ENCODE measurements at places on chromosomes 12 and 14. TPM values are rescaled to one million over a fixed set of nuclear protein-coding genes. Genes with fewer than 3 reads are reported as not detected.

The WSCD2 gene
- 0.86 TPM for polyA plus RNA-seq

The TAS2R42 gene
- not detected for polyA plus RNA-seq

The MSRB3 gene
- not detected for polyA plus RNA-seq

The TESPA1 gene
- polyA plus RNA-seq = 82.9 TPM

The RASSF8 gene
- polyA plus RNA-seq = not detected

The BEST3 gene
- polyA plus RNA-seq = not detected

The GLT8D2 gene
- not detected for polyA plus RNA-seq

DNA sequence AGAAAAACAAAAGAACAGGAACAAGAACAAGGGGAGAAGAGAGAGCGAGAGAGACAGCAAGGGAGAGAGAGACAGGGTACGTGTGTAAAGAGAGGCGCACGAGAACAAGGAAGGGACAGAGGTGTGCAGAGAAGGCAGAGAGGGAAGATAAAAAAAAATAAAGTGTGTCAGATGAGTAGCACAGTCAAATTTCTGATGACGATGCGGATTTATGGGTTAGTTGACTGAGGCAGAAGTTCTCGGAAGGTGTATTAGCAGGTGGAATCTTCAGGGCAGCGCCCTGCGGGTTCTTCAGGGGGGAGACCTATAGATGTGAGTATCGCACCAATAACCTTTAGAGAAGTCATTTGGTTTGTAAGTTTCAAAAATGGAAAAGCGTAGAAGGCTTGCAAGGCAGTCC lies 44.8 kb downstream of the PRKAB1 start:
- DNase-seq = no peak

DNA sequence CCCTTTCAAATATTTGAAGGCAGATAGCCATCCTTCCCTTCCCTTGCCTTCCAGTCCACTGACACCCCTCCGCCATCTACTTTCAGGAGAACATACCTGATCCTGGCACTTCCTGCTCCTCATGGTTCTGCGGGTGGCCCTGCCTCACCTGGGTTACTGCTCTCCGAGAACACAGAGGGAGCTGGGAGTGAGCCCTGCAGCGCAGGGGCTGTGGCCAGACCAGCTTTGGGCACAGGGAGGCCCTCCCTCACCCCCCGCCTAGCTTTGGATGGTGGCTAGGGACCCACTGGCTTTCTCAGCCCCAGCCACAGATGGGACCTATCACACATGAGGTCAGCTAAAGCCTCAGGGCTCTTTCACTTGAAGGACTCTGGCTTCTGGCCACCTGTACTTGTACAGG lies 12.4 kb downstream of the IQSEC3 start:
- no peak for DNase-seq

- no peak for DNase-seq
Observed at GRCh38 chr12:16594797-16595196, 11.2 kb downstream of the LMO3 start.

DNA sequence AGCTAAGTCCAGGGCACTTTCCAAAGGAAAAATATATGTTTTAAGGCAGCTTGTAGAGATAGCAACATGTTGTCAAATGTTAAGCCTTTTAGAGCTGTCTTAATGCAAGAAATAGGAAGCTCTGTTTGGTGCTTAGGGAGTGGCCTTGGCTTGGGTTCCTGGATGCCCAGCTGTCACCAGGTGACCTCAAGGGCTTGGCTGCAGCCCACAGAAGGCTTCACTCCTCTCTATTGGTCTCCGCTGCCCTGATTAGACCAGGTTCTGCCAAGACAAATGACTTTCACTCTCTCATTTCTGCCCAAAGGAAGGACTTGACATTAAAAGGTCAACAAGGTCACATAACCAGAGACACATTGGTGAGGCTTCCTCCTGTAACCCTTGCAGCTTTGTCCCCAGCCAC lies 76.8 kb downstream of the WSCD2 start:
- DNase-seq = no peak

- DNase-seq = no peak
Observed at GRCh38 chr12:79956896-79957295, 22.0 kb upstream of the PPP1R12A start.

GRCh38 chr14:39682582-39682981 lies 250.3 kb upstream of the FBXO33 start:
- no peak for DNase-seq

DNA sequence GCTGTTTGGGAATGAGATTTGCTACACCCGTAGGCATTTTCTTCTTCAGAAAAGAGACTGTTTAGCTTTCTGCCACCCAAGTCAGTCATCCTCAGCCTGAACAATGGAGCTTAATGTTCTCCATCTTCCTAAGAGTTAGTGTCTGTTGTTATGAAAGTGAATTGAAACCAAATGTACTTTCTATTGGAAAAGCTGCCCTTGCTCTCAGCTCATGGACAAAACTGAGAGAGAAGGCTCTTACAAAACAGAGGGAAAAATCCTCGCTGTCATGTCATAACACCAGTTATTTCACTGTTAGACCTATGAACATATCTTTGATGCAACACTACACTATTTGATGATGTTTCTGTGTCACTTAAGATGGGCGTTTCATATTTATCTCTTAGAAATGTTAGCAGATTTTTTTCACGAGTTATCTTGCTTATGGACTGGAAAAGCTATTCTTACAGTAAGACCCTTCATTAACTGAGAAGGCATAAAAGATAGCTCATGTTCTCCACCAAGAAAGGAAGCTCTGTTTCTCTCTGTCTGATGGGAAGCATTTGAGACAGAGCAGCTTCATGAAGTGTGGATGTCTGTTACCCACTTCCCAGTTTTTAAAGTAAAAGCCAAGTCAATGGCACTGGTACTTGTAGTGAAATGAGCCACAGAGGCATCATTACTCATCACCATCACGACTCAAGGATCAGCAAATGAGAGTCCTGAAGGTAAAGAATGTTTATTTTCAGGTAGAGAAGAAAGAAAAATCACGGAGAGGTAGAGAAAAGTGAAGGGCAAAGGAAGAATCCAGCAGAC lies 483.9 kb downstream of the ZFP36L1 start:
- DNase-seq = no peak

DNA sequence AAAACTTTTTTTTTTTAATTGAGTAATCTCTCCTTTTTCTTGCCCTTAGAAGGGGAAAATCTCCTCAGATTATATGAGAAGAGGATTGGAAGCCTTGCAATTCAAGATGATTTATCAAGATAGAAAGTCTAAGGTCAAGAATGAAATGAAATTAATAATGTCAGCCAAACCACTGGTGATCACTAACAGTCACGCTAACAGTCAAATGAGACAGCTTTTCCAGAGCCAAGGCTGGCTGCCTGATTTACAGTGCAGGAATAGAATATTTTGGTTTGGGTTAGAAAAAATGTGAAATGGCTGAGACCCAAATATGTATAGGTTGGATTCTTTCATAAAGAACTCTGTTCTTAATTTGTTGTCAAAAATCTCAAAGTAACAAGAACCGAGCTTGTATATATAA lies 204.3 kb downstream of the PPM1H start:
- no peak for DNase-seq

DNA sequence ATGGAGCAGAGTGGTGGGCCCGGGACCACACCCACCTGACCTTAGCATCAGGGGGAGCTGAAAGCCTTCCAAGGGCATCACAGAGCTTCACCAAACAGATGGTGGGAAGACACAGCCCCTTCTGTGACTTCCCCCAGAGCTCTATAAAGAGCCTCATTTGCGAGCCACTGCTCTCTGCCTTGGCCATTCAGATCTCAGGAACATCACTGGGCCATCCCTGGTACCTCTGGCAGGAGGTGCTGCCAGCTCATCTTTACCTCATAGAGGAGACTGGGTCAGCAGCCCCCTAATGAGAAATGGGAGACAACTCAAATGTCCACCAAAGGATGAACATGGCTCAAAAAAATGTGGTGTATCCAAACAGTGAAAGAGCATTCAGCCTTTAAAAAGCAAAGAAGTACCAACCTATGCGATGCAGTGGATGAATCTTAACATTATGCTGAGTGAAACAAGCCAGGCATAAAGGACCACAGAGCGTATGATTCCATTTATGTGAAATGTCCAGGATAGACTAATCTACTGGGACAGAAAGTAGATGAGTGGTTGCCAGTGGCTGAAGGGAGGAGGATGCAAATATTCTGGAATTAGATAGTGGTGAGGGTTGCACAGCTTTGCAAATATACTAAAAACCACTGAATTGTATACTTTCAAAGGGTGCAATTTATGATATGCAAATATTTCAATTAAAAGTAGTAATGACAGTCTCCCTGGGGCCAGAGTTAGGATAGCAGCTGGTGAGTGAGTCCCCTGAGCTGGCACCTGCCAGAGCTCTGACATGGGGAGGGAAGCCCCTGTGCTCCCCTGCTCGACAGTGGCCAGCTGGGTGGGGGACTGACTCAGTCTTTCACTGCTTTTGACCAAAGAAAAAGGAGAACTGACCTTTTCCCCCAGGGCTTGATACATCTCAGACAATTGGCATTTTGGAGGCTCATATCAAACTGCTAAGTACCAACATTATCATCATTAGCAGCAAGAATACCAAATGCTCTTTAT lies 116.6 kb downstream of the GCH1 start:
- DNase-seq = no peak

DNA sequence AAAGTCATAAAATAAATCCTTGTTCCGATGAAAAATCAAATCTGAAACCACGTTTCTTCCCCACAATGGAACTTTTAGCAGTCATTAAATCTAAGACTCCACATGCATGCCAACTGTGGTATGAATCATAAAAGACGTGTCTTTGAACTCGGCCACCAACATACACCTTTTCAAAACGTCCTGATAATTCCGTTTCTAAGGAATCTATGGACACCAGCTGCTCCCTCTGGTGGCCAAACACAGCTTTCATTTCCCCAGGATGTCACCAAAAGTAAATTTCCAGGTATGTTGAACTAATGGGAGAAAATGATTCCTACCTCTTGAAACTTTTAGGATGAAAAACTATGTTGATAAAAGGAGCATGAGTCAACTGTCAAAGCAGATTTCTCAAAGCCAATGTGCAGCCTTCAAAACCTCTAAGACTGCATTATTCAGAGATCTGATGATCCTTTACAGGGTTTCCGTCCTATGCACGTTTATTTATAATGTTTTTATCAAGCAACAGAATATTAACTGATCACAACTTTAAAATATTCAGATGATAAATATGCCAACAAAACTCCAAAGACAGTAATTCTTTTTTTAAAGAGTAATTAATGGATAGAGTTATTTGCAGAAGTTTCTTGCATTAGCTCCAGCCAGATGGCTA lies 96.2 kb downstream of the CIT start:
- no peak for DNase-seq

DNA sequence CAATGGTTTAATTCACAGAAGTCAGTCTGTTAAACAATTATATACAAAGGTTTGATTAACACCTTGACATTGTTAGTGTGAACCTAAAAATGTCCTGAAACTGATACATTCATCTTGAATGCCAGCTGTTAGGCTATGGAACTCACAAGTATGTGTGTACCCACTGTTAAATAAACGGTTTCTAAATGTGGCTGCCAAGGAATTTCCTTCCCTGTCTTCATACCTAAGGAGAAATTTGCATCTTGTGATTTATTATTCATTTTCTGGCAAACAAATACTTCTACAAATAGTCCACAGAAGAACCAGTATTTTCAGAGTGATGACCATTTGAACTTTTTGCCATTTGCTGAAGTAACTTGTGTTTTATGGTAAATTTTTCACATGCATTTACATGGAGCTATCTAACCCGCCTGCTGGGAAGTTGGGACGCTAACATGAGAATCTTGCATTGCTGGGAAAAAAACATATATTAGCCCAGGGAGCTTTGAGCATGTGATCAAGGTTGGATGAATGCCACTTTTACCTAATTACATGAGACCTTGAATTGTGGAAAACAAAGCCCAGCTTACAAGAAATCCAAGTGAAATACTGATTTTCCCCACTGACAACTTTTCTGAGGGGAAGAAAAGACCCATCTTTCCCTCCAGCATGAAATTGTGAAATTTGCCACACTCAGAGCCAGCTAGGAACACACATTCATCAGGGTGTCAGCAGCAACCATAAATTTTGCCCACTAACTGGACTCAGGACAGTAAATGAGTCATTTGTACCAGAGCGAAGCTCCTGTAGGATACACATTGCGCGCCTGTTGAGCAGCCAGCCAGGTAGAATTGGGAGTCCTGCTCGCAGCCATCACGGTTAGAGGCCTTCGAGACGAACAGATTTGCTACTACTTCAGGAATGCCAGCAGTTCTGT lies 118.0 kb downstream of the KICS2 start:
- no peak for DNase-seq

DNA sequence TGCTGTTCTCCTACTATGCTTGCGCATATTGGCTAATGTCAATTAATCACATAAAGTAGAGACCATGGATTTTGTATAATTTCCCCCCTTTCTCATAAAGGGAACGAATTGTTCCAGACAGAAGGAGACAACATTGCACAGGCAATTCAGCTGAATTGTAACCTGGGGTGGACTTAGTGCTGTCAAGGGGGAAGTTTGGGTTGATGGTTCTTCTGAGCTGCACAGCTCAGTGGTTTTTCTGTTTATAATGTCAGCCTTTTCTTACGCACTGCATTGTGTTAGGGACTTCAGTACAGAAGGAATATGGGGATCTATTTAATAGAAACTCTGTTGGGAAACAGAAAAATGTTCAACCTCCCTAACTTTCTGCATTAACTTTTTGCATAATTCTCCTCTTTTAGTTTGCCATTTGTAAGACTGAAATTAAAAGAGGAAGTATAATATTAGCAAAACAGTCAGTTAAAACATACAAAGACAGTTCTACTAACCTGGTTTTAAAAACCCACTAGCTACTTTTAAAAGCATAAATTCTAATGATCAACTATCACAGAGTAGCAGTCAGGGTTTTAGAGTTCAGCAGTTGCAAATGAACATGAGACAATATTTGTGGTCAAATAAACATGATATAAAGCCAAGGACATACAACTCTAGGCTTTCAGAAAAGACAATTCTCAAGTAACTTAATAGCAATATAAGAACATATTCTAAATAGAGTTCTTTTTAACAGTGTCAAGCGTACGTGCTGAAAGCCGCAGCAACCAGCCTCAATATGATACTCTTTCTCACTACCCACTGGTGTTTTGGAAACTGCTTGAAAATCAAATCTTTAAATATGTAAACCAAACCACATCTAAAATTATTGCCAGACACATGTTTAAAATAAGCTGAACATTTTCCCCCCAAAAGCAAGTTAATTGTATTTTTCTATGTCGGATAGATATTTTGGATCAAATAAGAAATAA lies 393.0 kb downstream of the FSCB start:
- DNase-seq = no peak

GRCh38 chr12:8822298-8822697 lies at the start of gene A2ML1:
A2ML1 (plus strand) TSS chr12:8822621; CDS start chr12:8822652, 31 bp downstream.
- no peak for DNase-seq

Data from CD4-positive, CD25-positive, alpha-beta regulatory T cell (primary cell).